ENCODE measurements at places on chromosomes 6 and 20.
A peak's percentile ranks its signal among the peaks of the same experiment; 100 is the strongest.

DNA sequence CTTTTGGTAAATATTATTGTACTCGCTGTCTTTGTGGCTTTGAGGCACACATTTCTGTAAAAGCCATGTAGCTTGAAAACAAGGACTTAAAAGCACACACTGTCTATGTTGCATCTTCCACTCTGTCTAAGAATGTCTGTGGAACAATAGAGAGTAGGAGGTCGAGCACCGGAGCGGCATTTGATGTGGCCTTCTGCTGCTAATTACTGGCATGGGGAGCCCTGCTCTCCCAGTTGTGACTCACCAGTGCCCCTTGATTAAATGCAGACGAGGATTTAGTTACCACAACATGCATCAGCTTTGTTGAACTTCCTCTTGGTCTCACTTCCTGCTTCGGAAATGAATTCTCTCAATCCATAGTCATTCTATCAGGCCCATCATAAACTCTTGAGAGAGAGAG is 680.7 kb upstream of the SLC35B3 start:
- DNase-seq: no peak

DNA sequence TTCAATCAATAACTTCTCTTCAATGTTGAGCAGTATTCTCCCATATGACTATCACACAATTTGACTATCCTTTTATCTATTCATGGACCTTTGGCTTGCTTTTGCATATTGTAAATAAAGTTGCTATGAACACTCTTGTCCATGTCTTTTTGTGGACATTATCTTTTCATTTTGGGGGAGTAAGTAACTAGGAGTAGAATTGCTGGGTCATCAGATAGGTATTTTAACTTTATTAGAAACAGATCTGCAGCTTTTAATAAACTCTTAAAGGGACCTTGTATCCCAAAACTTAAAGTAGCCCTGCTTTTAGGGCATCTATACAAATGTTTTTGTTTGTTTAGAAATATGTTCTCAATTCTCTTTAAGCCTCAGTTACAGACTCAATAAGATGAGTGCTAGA is 614.2 kb upstream of the CITED2 start:
- DNase-seq: no peak

DNA sequence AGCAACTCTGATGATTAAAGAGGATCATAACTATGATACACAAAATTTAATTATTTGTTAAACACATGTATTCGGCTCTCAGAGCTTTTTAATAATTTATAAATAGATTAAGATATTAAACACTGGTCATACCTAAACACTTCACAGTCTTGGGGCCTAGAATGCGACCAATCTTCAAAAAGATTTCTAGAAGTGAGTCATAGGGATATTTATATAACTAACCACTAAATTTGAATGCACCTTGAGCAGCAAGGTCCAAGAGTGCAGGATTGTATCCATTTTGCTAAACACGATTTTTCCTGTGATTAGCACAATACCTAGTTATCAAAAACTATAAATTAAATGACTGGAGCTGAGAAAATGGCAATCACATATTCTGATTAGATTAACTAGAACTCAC is 709.3 kb downstream of the EPHA7 start:
- DNase-seq: no peak

DNA sequence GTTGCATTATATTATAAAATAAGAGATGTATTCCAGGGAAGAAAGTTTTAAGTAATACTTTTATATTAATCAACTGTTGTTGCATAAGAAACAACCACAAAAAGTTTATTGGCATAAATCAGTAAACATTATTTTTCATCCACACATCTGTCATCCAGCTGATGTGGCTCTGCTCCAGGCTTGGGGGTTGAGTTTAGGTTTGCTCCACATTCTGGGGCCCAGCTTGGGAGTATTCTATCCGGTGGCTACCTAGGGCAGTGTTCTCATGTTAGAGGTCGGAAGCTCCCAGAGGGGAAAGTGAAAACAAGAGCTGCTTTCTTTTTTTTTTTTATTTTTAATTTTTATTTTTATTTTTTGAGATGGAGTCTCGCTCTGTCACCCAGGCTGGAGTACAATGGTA is 728.4 kb upstream of the FLRT3 start:
- DNase-seq: no peak

DNA sequence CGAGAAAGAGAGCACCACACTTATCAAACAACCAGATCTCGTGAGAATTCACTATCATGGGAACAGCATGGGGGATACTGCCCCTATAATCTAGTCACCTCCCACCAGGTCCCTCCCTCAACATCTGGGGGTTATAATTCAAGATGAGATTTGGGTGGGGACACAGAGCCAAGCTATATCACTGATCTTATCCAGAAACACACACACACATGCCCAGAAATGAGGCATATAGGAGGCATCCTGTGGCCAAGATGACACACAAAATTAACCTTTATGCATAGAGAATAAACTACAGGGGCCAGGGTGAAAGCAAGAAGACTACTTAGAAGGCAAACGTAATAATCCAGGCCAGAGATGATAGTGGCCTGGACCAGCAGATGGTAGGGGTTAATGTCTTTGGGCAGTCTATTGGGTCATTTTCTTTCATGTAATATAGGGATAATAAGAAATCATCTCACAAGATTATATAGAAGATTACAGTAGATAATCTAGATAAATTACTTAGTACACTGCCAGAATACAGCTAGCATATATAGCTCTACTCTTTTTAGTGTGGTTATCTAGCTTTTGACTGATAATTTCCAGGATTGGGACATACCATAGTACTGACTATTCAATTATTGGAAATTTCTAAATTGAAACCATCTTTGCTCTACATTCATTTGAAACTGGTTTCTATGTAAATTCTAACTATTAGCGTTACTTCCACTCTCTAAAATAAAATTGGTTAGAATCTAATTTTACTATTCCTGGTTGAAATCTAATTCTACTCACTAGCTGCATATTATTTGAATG is 20.0 kb downstream of the RNF144B start:
- no peak for DNase-seq

- DNase-seq: no peak
These were observed 124.3 kb upstream of the CITED2 start for GRCh38 chr6:139498715-139499114.

DNA sequence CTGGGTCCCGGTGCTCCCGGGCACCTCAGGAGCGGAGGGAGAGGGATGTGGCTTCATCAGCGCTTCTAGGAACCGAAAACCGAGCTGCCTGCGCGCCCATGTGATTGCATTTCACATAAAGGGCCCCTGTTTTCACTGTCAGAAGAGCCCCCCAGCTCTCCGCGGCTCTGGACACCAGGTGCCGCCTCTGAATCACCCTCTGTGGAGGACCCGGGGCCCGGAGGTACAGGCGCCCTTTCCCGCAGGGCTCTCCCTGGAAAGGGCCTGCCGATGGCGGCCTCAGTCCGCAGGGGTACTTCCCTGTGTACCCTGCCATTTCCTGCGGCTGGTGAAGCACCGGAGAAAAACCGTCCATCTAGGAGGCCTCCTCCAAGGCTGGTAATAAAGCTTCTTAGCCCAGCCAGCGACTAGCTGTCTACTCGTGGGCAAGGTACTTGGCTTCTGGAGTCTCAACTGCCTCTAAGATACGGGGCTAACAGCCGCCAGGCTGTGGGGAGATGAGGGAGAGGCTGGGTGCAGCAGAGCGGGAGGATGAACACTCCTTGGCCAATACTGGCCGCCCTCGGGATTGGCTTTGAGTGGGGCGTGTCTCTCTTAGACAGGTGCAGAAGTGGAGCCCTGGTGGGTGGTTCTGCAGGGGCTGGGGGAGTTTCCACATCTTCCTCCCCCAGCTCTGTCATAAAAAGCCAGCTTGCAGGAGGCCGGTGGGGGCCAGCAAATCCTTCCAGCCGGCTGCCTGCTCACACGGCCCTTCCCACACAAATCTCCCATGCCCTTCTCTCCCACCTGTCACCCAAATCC is 1.6 kb downstream of the PPP1R16B start:
- DNase-seq: peak; percentile 38

DNA sequence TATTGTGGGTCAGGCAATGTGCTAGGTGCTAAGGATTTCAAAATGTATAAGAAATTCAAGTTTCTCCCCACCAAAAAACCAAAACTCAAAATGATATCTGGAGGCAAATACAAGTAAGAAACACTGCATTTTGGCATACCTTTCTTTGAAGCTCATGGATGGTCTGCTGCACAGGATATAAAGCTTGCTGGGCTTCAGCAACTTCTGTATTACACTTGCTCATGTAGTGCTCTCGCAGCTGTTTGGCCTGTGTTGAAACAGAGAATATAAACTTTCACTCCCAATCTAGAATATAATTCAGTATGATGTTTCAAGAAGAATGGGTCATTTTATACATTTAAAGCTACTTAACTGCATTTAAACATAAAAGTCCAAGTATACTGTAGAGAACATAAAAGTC is 39.6 kb downstream of the SHPRH start:
- DNase-seq: no peak

GRCh38 chr6:158543606-158544185 is 16.2 kb upstream of the TMEM181 start:
- no peak for DNase-seq

DNA sequence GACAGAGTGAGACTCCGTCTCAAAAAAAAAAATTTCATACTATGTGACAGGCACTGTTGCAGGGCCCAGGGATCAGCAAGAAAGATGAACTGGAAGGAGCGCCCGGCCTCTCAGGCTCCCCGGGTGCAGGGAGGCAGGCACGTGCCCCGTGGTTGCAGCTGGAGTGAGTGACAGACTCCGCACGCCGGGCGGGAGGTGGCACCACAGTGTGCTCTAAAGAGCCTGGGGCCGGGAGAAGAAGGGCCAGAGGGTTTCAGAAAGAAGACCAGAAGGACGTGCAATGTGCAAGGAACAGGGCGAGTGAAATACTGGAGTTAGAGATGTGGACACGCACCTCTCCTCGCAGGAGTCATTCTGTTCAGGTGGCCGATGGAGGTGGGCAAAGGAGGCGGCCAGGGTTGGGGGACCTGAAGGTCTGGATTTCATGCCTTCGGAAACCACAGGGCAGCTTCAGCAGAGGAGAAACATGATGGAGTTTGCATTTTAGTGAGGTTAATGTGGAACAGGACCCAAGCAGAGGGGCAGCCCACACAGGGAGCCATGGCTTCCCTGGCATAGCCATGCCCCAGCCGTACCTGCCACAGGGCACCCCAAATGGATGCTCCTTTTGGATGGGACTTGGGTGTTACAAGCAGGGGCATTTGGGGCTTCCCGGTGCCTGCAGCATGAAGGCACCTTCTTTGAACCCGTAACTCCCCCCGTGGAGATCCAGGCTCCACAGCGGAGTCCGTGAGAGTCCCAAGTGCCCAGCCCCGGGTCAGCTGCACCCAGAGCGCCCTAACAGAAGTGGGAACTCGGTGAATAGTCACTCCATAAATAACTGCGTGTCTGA is 226.2 kb downstream of the ERMARD start:
- no peak for DNase-seq

DNA sequence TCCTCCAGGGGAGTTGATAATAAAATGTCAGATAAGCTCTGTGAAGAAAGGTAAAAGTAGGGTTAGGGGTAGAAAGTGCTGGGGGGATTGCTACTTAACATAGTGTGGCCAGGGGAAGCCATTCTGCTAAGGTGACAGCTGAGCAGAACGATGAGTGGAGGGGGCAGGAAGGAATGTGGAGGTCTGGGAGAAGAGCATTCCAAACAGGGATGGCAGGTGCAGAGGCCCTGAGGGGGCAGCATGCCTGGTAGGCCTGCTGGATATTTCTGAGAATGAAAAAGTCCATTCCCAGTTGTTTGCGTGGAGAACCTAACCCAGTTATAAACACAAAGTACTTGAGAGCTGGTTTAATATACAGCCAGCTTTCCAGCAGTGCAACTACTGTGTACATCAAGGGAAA is 9.3 kb downstream of the GFRA4 start:
- no peak for DNase-seq

- peak; percentile 40 for DNase-seq
These were observed 51.1 kb downstream of the ARID1B start for GRCh38 chr6:156828280-156828703.

- DNase-seq: no peak
These were observed 42.0 kb downstream of the CBFA2T2 start for GRCh38 chr20:33531885-33532284.

DNA sequence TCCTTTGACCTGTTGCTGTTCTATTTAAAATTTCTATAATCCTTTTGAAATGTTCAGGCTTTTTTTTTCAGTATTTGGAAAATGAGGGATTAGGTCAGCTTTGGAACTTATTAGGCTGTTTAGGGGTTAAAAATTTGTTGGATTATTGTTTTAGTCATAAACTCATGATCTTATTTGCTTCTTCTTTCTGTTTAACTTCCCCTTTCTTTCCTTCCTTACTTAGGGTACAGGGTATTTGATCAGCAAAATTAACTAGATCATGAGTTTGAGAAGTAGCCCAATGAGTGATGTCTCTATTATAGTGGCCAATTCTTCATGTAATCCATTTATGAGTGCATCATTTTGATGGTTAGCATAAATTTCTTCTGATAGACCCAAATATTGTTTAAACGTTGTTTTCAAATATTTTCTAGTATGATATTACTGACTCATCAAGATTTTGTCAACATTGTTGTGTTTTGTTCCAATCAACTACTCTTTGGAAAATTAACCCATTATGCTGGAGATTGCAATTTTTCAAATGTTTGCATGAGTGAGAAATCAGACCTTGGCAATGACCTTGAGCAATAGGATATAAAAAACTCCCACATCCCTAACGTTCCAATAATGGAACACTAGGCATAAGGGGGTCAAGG is 94.4 kb downstream of the OTOR start:
- DNase-seq: no peak

GRCh38 chr6:168967281-168967925 is 286.2 kb downstream of the THBS2 start:
- DNase-seq: no peak

- DNase-seq: no peak
These were observed 39.9 kb downstream of the MAP7 start for GRCh38 chr6:136510299-136510698.

- DNase-seq: no peak
These were observed 47.5 kb upstream of the BCLAF1 start for GRCh38 chr6:136337121-136337520.

- DNase-seq: no peak
These were observed 291.2 kb upstream of the ADGRB3 start for GRCh38 chr6:68343901-68344300.

DNA sequence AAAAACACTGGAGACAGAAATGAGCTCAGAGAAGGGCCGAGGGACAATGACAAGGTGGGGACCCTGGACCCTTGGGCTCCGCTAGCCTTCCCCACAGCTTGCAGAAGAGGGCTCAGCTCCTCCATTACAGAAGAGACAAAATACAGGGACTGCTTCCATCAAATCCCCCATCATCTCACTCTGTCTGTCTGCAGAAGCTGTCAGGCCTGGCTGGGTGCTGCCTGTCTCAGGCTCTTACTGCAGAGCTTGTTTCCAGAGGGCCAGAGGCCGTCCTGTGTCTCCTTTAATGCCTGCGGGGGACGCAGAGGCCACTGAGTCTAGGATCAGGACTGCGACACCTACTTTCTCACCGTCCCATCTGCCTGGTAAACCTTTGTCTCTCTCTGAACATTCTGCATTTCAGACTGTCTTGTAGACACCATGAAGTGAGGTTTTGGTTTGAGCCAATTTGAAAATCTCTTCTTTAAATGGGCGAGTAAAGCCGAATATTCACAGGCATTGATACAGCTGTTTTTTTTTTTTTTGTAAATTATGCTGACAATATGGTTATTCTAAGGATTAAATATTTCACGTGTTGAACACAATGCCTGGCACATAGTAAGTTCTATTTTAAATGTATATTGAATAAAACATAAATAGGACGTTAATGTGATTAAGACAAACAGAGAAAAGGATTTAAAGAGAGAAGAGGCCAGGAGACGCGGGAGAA is 28.3 kb downstream of the RNASET2 start:
- no peak for DNase-seq
